Thoracic aorta (tissue), 2 donors: ENCODE measurements at places on chromosomes 7 and 10.

GRCh38 chr10:49166484-49167400 lies 21.4 kb downstream of the TMEM273 start:
- no peak overlapping the region for H3K4me3 ChIP-seq
- H3K4me1 ChIP-seq: no peaks in the 10 kb centered on the region
- no peaks in the 10 kb centered on the region for H3K27me3 ChIP-seq
- H3K27ac ChIP-seq: no peak overlapping the region

GRCh38 chr7:159015454-159016410 lies 128.9 kb downstream of the VIPR2 start:
- H3K27me3 ChIP-seq: no peaks in the 10 kb centered on the region
- H3K36me3 ChIP-seq: no peaks in the 10 kb centered on the region
- no peak overlapping the region for H3K4me3 ChIP-seq
- peaks cover 72% of the 10 kb centered on the region for H3K4me1 ChIP-seq

DNA sequence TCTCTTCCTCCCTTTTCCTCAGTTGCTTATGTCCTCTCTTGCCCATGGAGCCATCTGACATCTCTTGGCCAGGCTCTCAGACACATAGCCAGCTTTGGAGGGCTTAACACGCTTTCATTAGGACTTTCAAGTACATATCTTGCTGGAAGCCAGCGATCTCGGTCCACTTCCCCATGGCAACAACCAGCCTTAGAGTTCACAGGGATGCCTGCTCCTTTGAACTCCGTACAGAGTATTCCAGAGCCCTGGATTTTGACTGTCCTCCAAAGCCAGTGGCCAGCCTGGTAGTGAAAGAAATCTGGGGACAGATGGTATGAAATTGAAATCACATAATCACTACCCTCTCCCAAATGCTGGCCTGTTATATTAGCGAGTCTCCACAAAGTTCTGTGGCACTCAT lies 370.5 kb upstream of the NPVF start:
- H3K4me1 ChIP-seq: peaks cover 15% of the 10 kb centered on the region
- H3K36me3 ChIP-seq: no peaks in the 10 kb centered on the region
- no peak overlapping the region for H3K4me3 ChIP-seq
- no peaks in the 10 kb centered on the region for H3K27me3 ChIP-seq

DNA sequence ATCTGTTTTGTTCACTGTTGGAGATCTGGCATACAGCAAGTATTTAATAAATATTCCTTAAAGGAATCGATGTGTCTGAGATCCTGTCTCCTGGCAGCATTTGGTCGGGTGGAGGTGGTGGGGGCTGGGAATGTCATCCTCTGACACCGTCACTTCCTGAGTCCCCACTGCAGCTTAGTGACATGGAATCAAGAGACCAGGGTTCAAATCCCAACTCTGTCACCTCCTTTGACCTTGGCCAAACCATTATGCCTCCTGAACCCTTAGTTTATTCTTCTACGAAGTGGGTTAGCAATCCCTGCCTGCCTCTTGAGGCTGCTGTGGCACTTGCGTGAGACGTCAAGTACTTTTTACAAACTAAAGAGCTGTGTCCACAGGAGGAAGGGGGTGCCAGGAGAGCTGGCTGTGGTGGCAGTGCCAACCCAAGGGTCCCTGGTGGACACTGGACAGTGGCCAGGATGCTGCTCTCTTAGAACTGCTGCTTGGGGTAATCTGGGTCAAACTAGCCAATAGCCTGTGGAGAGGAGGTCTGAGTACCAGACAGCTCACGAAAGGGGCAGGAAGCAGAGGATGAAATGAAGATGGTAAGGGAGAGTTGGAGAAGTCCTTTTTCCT lies 8.0 kb upstream of the ZMIZ1 start:
- no peaks in the 10 kb centered on the region for H3K36me3 ChIP-seq
- no peak overlapping the region for H3K27ac ChIP-seq
- H3K27me3 ChIP-seq: no peaks in the 10 kb centered on the region
- H3K4me3 ChIP-seq: no peak overlapping the region
- DNase-seq: no peak

DNA sequence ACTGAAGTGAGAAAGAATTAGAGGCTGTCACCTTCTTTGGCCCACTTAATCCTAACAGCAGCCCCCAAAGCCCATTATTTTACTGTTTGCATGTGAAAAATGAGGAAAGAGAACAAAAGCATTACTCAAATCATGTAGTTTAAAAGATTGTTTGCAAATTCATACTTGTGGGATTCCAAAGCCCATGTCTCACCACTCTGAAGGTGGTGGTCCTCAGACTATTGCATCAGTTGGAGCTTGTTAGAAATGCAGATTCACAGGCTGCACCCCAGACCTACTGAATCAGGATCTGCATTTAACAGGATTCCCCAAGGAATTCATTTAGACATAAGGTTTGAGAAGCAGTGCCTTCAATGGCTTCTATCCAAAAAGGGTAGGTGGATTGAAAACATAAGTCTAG lies 93.7 kb upstream of the PDE1C start:
- H3K4me1 ChIP-seq: peaks cover 12% of the 10 kb centered on the region
- H3K36me3 ChIP-seq: no peaks in the 10 kb centered on the region
- DNase-seq: no peak
- H3K27ac ChIP-seq: peak overlapping the region; percentile 50

- no peak for DNase-seq
- no peak overlapping the region for H3K27ac ChIP-seq
- H3K4me3 ChIP-seq: no peak overlapping the region
- H3K27me3 ChIP-seq: no peaks in the 10 kb centered on the region
- H3K36me3 ChIP-seq: no peaks in the 10 kb centered on the region
- no peaks in the 10 kb centered on the region for H3K4me1 ChIP-seq
These were observed 64.5 kb downstream of the LRRTM3 start for GRCh38 chr10:66990143-66990830.

GRCh38 chr10:26938578-26938977 lies 77.8 kb upstream of the ABI1 start:
- no peaks in the 10 kb centered on the region for H3K36me3 ChIP-seq
- no peak overlapping the region for H3K27ac ChIP-seq
- no peak for DNase-seq
- H3K27me3 ChIP-seq: no peaks in the 10 kb centered on the region
- H3K4me1 ChIP-seq: no peaks in the 10 kb centered on the region

DNA sequence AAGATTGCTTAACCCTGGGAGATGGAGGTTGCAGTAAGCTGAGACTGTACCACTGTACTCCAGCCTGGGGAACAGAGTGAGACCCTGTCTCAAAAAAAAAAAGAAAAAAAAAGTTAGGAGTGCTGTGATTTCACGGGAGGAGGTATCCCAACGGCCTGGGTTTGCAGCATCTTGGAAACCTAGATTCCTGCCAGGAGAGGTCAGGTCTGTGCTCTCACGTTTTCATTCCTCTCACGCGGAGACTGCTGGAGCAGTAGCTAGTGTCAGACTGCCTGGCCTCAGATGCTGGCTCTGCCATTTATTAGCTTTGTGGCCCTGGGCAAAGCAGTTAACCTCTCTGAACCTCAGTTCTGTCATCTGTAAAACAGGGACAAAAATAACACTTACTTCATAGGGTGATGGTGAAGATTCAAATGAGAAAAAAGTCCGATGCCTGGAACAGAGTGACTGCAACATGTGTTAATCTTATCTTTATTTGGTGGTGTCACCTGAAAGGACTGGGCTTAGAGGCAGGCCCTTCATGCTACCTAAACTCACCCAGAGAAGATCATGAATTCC lies 94.9 kb downstream of the GAD2 start:
- no peak overlapping the region for H3K27ac ChIP-seq
- H3K36me3 ChIP-seq: no peaks in the 10 kb centered on the region
- H3K27me3 ChIP-seq: no peaks in the 10 kb centered on the region
- DNase-seq: no peak
- H3K4me1 ChIP-seq: no peaks in the 10 kb centered on the region

GRCh38 chr10:43610636-43611035 lies 4.4 kb downstream of the ZNF485 start:
- no peak overlapping the region for H3K27ac ChIP-seq
- peaks cover 8% of the 10 kb centered on the region for H3K36me3 ChIP-seq

DNA sequence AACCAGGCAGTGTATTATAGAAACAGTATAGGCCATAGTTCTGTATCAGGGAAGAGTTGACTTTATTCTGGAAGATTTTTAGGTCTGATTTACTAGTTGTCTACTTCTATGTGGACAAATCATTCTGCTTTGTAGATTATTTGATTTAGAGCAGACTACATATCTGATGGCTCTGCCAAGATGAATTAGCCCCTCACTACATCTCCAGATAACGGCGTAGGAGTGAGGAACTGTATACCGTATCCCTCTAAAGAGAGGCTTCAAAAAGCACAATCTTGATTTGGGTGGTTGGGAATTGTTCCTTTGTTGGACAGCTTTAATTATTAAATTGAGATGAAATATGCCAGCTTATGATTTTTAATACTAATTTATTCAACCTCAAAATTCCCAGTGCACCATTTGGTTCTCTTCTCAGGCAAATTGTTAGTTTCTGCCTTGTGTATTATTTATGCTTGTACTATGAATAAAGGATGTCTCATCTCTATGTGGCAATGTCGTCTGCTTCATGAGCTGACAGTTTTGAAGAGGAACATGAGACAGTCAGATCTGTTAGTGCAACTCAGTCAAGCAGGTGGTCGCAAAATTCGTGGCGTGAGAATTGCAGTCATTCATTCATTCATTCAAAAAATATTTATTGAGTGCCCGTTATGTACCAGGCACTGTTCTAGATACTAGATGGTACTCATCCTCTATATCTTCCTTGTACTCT lies 422.8 kb downstream of the EXOC4 start:
- no peak for DNase-seq
- H3K27ac ChIP-seq: no peak overlapping the region
- H3K36me3 ChIP-seq: no peaks in the 10 kb centered on the region
- no peaks in the 10 kb centered on the region for H3K27me3 ChIP-seq
- no peak overlapping the region for H3K4me3 ChIP-seq

DNA sequence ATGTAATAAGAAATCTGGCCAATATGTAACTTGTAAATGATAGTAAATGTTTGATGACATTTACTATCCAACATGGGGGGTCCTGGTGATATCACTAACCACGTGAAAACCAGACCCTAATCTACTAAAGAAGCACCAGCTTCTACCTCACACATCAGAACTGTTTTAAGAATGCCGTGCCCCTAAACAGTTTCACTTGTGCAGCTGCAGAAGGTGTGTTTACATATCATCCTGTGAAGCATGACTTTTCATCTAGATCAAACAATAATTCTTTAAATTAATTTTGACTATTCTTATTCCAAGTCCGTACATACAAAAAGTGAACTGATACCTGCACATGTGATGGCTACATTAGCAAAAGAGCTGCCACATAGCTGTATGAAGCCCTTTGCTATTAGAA lies 61.0 kb downstream of the STEAP1B start:
- no peaks in the 10 kb centered on the region for H3K36me3 ChIP-seq
- no peaks in the 10 kb centered on the region for H3K27me3 ChIP-seq
- no peak overlapping the region for H3K27ac ChIP-seq
- DNase-seq: no peak

DNA sequence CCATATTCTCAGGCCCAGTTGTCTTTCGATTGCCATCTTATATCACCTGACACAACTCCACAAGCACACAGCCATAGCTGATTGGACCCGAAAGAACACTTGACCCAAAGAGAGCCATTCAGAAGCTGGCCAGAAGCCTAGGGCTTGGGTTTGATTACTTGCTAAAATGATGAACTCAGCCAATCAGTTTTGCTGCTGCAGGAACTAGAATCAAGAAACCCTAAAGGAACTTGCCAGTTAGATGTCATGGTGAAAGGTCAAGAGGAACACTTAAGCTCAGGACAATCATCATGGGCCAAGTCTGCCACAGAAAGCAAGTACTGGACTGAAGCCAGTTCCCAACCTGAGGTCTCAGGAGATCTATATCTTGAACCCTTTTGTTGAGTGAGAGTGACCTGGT lies 150.0 kb downstream of the SGMS1 start:
- no peaks in the 10 kb centered on the region for H3K27me3 ChIP-seq
- no peak overlapping the region for H3K4me3 ChIP-seq
- no peak for DNase-seq
- no peaks in the 10 kb centered on the region for H3K36me3 ChIP-seq

DNA sequence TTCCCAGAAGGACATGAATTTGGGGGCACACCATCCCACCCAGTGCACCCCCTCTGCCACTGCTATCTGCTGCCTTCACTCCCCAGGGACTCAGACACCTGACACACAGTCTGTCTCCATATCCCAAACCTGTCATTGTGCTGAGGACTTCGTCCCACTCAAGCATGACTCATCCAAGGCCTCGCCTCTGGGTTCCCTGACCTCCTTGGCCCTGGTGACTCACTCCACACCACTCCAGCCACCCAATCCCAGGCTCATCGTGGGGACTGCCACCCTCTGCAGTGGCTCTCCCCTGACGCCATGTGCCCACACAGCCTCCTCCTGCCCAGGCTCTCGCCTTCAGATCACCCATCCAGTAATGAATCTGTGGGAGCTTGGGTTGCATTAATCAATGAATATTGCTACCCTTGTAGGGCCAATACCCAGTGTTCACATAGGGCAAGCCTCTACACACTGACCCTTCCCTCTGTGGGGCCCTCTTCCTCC lies 6.6 kb upstream of the INSIG1 start:
- no peaks in the 10 kb centered on the region for H3K4me1 ChIP-seq
- H3K4me3 ChIP-seq: no peak overlapping the region
- no peaks in the 10 kb centered on the region for H3K36me3 ChIP-seq

- DNase-seq: no peak
- peaks cover 21% of the 10 kb centered on the region for H3K36me3 ChIP-seq
- no peak overlapping the region for H3K27ac ChIP-seq
- H3K27me3 ChIP-seq: no peaks in the 10 kb centered on the region
- no peak overlapping the region for H3K4me3 ChIP-seq
These were observed 6.3 kb downstream of the ALDH18A1 start for GRCh38 chr10:95650232-95650631.

GRCh38 chr7:18153183-18153748 lies 125.6 kb upstream of the PRPS1L1 start:
- no peak for DNase-seq
- H3K4me3 ChIP-seq: no peak overlapping the region
- no peaks in the 10 kb centered on the region for H3K36me3 ChIP-seq
- H3K27ac ChIP-seq: no peak overlapping the region
- H3K4me1 ChIP-seq: no peaks in the 10 kb centered on the region
- H3K27me3 ChIP-seq: no peaks in the 10 kb centered on the region

DNA sequence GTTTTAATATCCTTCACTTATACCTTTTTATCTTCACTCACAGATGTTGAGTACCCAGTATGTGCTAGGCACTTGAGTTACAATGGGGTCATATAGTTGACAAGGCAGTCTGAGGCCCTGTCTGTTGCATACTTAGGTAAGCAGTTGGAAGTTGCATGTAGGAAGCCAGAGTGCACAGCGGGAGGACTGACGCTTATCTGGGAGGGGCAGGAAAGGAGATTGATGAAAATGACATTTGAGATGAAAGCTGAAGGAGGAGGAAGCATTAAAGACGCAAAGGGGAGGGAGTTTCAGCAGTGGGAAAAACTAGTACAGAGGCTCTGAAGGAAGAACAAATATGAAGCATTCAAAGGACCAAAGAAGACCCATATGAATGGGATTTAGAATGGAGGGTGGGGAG lies 266.2 kb downstream of the HTR7 start:
- H3K36me3 ChIP-seq: no peaks in the 10 kb centered on the region
- no peaks in the 10 kb centered on the region for H3K27me3 ChIP-seq
- H3K4me1 ChIP-seq: peaks cover 41% of the 10 kb centered on the region
- no peak overlapping the region for H3K27ac ChIP-seq
- H3K4me3 ChIP-seq: no peak overlapping the region
- DNase-seq: no peak
